Activated CD4-positive, alpha-beta memory T cell treated with anti-CD3 and anti-CD28 coated beads for 36 hours (primary cell): ENCODE measurements at places on chromosomes 3 and 15. TPM values are rescaled to one million over a fixed set of nuclear protein-coding genes. Genes with fewer than 3 reads are reported as not detected.

Gene RAB6B
- 2.7 TPM for total RNA-seq

Gene SLC24A5
- total RNA-seq, result not detected

Gene MST1R
- 0.93 TPM for total RNA-seq

Gene SEMA7A
- total RNA-seq, result 68.4 TPM

Gene SKOR1
- total RNA-seq, result 0.12 TPM

DNA sequence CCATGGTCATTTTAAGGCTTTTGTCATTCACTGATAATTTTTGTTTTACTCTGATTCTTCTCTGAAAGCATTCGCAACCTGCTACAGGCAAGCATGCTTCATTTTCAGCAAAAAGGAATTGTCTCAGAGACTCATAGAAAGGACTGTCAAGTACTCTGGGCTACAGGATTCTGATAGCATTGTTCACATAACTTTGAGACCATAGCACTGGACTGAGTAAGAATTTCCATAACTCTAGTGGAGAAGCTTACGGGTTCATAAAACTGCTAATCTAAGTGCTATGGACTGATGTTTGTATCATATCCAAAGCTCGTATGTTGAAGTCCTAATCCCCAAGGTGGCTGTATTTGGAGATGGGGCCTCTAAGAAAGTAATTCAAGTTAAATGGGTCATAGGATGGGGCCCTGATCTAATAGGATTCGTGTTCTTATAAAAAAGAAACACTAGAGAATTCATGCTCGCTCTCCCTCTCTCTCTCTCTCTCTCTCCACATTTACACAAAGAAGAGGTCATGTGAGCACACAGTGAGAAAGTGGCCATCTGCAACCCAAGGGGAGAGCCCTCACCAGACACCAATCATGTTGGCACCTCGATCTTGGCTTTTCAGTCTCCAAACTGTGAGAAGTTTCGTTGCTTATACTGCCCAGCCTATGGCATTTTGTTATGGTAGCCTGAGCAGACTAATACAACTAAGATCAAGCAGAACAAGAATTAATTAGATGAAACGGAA lies 60.4 kb downstream of the CRYGS start:
- H3K4me1 ChIP-seq, result peaks cover 9% of the 10 kb centered on the region
- H3K36me3 ChIP-seq, result no peaks in the 10 kb centered on the region
- H3K27ac ChIP-seq, result no peak overlapping the region
- no peak overlapping the region for H3K4me3 ChIP-seq
- no peak for DNase-seq
- H3K27me3 ChIP-seq, result no peaks in the 10 kb centered on the region

GRCh38 chr3:118244761-118245160 lies 789.9 kb downstream of the IGSF11 start:
- H3K36me3 ChIP-seq, result no peaks in the 10 kb centered on the region
- no peak for DNase-seq
- H3K27me3 ChIP-seq, result no peaks in the 10 kb centered on the region
- no peak overlapping the region for H3K4me3 ChIP-seq

DNA sequence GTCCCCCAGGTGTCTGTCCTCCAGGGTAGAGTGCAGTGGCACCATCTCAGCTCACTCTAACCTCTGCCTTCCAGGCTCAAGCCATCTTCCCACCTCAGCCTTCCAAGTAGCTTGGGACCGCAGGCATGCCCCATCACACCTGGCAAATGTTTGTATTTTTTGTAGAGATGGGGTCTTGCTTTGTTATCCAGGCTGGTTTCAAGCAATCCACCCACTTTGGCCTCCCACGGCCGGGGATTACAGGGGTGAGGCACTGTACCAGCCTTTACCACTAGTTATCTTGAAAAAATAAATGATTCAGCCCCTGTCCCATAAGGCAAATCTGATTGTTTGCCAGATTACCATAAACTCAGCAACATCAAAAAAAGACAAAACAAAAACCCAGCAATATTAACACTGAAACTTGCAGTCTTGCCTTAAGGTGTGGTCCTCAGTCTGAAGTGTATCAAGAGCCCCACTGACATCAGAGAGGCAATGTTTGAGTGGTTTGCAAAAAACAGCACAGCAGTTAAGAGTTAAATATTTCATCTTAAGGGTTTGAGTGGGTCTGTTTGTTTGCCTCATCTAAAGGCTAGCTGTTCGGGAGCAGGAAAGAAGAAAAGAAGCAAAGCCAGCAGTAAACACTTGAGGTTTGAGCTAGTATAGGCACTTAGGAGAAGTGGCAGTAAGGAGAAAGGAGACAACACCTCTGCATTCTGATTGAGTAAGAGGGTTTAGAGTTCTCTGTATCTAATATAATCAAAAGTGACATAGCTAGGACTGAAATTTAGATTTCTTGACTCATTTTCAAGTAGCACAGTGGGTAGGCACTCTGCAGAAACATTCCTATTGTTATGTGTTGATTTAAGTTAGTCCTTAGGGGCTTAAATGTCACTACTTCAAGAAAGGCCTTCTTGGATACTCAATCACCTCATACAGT lies 26.3 kb upstream of the EDEM1 start:
- H3K36me3 ChIP-seq, result peaks cover under 1% of the 10 kb centered on the region
- H3K27me3 ChIP-seq, result no peaks in the 10 kb centered on the region
- peaks cover 71% of the 10 kb centered on the region for H3K4me1 ChIP-seq
- peak overlapping the region; percentile 78 for H3K27ac ChIP-seq

- no peaks in the 10 kb centered on the region for H3K27me3 ChIP-seq
- no peak overlapping the region for H3K4me3 ChIP-seq
- peaks cover 7% of the 10 kb centered on the region for H3K4me1 ChIP-seq
- H3K27ac ChIP-seq, result no peak overlapping the region
- DNase-seq, result no peak
- H3K36me3 ChIP-seq, result peaks cover 13% of the 10 kb centered on the region
Measured at GRCh38 chr3:14150491-14151230, 25.8 kb downstream of the TMEM43 start.

- no peaks in the 10 kb centered on the region for H3K36me3 ChIP-seq
- H3K27me3 ChIP-seq, result peaks cover 6% of the 10 kb centered on the region
- no peak overlapping the region for H3K27ac ChIP-seq
- DNase-seq, result no peak
Measured at GRCh38 chr3:10379161-10379560, 58.2 kb upstream of the SEC13 start.

- H3K4me3 ChIP-seq, result no peak overlapping the region
- no peak for DNase-seq
- no peaks in the 10 kb centered on the region for H3K4me1 ChIP-seq
- no peak overlapping the region for H3K27ac ChIP-seq
- H3K36me3 ChIP-seq, result no peaks in the 10 kb centered on the region
Measured at GRCh38 chr3:143510601-143511000, 337.7 kb downstream of the SLC9A9 start.

GRCh38 chr15:32706704-32707103 lies 11.1 kb upstream of the GREM1 start:
- no peak overlapping the region for H3K4me3 ChIP-seq
- H3K36me3 ChIP-seq, result no peaks in the 10 kb centered on the region
- no peaks in the 10 kb centered on the region for H3K4me1 ChIP-seq
- no peak overlapping the region for H3K27ac ChIP-seq
- peaks cover 9% of the 10 kb centered on the region for H3K27me3 ChIP-seq

- H3K4me1 ChIP-seq, result peaks cover 28% of the 10 kb centered on the region
- peak overlapping the region; percentile 90 for H3K27ac ChIP-seq
- peaks cover 7% of the 10 kb centered on the region for H3K36me3 ChIP-seq
Measured at GRCh38 chr3:141388823-141389621, 20.7 kb downstream of the ZBTB38 start.

GRCh38 chr3:153282355-153282754 lies 120.3 kb downstream of the RAP2B start:
- no peak overlapping the region for H3K4me3 ChIP-seq
- H3K36me3 ChIP-seq, result no peaks in the 10 kb centered on the region
- no peaks in the 10 kb centered on the region for H3K27me3 ChIP-seq
- no peak for DNase-seq
- H3K27ac ChIP-seq, result no peak overlapping the region

GRCh38 chr3:71447803-71448202 lies 135.7 kb downstream of the FOXP1 start:
- no peaks in the 10 kb centered on the region for H3K27me3 ChIP-seq
- peak overlapping the region; percentile 76 for H3K27ac ChIP-seq
- H3K36me3 ChIP-seq, result peaks cover 2% of the 10 kb centered on the region
- DNase-seq, result peak; percentile 44
